Activated CD8-positive, alpha-beta memory T cell treated with anti-CD3 and anti-CD28 coated beads for 1 hour (primary cell): ENCODE measurements at places on chromosomes 7 and 10.

- no peak for DNase-seq
Measured at GRCh38 chr10:99329554-99330346, 594 bp downstream of the CNNM1 start.

DNA sequence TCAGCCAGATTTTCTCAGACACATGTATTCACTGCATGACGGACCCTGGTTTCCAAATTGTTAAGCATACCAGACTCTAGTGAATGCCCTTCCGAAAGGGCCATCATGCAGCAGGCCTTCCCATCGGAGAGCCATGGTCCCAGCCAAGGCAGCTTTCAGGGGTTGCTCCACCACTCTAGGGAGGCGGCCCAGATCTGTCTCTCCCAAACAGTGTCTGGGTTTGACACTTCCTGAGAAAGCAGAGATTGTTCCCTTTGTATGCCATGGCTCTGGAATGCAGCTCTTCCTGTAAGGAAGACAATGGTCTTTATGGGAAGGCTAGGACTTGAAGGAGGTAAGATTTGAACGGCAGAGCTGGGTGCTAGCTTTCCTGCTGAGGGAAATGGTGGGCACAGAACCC is 178.8 kb upstream of the BMPER start:
- DNase-seq = no peak

- no peak for DNase-seq
Measured at GRCh38 chr7:94129443-94130140, 125.4 kb upstream of the BET1 start.

DNA sequence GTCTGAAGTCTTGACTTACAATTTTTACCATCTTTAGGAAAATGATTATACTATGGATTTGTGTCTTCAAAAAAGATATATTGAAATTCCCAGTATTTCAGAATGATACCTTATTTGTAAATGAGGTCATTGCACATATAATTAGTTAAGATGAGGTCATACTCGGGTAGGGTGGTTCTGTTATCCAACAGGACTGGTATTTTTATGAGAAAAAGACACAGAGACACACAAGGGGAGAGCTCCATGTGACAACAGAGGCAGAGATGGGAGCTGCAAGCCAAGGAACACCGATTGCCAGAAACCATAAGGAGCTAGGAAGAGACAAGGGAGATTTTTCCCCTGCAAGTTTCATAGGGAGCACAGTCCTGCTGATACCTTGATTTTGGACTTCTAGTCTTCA is 356.9 kb downstream of the ARL4A start:
- no peak for DNase-seq

DNA sequence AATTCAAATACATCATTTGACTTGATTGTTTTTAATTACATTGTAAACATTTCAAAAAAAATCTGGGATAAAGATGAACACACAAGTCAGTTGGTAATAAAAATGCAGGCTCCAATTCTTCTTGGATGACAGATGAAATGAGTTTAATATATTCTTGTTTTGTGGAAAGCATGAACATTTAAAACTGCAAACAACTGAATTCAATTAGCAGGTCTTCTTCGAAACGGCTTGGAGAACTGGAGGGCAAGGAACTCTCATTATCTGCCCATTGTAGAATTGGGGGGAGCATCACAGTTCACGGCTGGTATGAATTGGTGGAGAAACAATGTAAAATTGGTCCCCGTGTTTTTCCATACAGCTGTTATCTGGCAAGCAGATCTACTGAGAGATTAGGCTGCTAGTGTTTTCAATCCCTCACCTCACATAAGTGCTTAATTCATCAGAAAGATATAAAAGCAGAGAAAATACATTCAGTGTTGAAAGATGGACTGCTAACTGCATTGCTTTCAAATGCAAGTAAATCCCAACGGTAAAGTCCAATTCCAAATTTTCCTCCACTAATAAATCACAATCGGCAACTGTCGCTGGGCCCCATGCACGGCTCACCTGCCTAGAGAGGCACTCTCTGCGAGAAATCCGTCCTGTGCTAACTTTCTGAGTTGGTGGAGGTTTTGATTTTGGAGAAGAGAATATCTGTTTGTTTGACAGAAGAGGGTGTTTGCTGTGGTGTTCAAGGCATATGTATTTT is 199.5 kb downstream of the ZNF438 start:
- no peak for DNase-seq
